Sciatic nerve (tissue), 2 donors: ENCODE measurements at places on chromosomes 5 and 9.

GRCh38 chr9:127763918-127764384, 14.5 kb downstream of the SH2D3C start:
- DNase-seq: no peak

DNA sequence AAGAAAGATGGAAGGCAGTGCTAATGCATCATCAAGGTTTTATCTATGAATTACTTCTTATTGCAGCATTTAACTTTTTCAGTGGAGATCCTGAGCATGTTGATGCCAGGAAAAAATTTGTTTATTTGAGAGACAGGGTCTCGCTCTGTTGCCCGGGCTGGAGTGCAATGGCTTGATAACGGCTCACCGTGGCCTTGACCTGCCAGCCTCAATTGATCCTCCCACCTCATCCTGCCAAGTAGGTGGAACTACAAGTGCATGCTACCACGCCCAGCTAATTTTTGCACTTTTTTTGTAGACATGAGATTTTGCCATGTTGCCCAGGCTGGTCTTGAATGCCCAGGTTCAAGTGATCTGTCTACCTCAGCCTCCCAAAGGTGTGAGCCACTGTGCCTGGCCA, 47.2 kb downstream of the AOPEP start:
- DNase-seq: no peak

- no peak for DNase-seq
These were observed 8.9 kb downstream of the NLN start for GRCh38 chr5:65730910-65731309.

DNA sequence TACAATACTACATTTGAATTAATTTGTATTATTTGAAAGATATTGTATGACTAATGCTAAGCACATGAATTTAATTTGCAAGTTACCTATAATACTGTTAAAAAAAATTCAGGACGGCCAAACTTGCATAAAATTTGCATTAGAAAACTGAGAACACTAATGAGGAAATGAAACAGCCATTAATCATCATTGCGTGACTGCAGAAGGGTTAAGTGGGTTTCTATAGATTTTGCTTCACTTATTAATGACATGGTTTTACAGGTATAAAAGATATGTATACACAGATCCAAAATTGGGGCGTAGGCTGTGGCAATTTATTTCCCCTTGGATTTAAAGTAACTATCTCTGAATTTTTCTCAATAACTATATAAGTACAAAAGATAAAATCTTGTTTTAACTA, 882.6 kb downstream of the PTPRD start:
- no peak for DNase-seq

- no peak for DNase-seq
These were observed 15.8 kb upstream of the CAPSL start for GRCh38 chr5:35954175-35954574.

DNA sequence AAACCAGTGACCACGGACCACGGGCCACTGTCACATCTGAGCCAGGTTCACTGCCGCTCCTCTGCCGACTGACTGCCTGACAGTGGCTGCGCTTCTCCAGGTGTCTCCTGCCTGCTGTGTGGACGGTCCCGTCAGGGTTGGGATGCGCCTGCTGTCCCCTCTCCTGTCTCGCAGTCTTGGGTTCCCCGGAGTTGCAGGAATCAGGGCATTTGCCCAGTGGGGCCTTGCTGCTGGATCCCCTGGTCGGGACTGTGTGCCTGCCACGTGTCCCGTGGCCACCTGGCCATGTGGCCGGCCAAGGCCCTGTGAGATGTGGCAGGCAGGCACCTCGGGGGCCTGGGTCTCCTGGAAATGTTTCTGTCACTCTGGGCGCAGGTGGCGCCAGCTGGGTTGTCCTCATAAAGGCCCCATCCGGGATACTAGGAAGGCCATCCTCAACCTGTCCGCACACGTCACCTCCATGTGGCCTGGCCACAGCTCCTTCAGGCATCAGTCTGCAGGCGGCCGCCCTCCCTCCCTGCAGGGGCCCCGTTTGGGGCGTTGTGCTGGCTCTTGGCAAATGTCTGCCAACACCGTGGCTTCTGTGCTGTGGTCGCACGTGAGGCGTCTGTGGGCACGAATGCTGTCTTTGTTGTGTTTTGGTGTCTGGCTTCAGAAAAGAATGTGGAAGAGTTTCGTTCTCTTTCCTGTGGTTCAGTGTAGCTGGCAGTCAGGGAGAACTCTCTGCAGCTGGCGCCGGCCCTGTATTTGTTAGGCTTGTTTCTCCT, 6.4 kb upstream of the TOR4A start:
- DNase-seq: no peak

- DNase-seq: no peak
These were observed 8.6 kb downstream of the PDGFRB start for GRCh38 chr5:150146862-150147601.

GRCh38 chr9:68932458-68932857, 81.5 kb downstream of the PRKACG start:
- no peak for DNase-seq

DNA sequence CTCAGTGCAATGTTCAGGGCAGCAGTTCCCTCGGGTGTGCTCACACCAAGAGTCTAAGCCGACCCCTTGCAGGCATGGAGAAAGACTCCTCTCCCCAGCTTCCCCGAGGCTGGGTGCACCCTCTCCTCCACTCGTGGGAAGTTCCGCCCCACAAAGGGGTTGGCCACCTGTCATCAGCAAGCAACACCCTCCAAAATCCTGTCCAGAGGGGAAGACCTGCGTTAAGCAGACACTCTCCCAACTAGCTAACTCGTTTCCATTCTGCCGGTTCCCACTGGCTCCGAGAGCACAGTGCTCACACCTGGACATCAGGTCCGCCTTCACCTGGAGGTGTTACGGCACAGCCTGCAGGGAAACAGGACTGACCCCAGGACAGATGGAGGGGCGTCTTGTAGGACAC, 117.9 kb upstream of the IRX4 start:
- DNase-seq: no peak
